ENCODE measurements at places on chromosomes 13 and 19. TPM values are rescaled to one million over a fixed set of nuclear protein-coding genes. Genes with fewer than 3 reads are reported as not detected.
A peak's percentile ranks its signal among the peaks of the same experiment; 100 is the strongest.

C13orf42 gene
- total RNA-seq = not detected

NRTN gene
- 0.14 TPM for total RNA-seq

DNA sequence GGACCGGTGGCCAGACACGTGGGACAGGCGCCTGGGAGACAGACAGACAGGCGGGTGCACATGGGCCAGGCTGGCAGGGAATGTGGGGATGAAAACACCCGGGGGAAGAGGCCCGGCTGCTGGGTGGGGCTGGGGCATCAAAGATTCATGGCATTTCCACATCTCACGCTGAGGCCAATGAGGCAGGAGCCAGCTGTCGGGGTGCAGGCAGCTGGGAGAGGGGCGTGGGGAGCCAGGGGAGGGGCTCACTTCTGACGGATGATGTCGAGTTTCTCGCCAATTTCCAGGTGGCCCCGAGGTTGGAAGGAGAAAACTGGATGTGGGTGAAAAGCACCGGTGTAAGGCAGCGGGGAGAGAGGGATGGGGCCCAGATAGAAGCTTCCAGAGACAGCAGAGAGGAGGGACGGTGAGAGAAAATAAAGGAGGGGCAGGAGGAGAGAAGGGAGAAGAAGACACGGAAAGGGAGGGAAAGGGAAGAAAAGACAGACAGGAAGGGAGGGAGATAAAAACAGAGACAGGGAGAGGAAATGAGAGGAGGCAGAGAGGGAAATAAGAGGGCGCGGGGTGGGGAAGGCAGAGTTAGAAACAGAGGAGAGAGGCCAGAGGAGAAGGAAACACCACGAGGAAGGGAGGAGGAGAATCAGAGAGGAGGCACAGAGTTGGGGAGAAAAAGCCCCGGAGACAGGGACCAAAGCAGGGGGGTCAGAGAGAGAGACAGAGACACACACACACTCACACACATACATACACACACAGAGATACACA, 8.0 kb upstream of the CCER2 start:
- DNase-seq = no peak

DNA sequence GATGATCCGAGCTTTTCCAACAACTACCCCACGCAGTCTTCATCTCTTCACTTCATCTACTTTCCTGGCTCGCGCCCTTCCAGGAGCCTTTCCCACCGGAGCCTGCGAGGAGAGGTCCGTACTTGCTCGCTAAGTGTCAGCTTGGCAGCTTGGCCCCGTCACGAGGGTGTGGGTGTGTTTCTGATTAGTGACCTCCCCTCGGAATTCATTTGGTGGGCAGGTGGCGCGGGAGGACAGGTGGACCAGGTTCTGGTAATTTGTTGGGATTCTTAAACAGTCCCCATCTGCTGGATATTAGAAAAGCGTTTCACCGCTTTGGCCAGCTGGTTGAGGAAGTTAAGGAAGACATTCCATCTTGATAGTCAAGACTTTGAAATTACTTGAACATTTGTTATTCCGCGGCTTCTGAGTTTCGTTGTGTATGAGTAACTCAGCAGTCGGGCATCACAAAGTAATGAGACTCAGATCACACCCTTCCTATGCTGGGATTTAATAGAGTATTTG, 515 bp downstream of the UFM1 start:
- DNase-seq = peak; percentile 19

GRCh38 chr13:31377946-31378345, 178.2 kb downstream of the B3GLCT start:
- no peak for DNase-seq

KLF5 gene
- total RNA-seq = 26.4 TPM

DNA sequence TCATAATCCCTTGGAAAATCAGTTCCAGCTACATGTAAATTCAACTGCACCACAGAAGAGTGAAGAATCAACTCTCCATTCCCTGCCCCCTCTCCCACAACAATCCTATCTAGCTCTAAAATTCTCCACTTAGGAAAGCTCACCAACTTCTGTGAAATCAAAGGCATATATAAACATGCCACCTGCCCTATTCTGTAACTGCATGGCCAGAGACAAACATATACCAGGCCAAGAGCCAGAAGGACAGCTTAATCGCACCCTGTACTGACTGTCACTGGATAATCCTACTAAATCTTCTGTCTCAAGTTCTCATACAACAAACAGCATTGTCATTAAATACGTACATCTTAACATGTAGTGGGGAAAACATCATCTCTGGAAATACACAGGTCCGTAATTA, 58.2 kb upstream of the EEF1AKMT1 start:
- no peak for DNase-seq

NLRP5 gene
- not detected for total RNA-seq

DNA sequence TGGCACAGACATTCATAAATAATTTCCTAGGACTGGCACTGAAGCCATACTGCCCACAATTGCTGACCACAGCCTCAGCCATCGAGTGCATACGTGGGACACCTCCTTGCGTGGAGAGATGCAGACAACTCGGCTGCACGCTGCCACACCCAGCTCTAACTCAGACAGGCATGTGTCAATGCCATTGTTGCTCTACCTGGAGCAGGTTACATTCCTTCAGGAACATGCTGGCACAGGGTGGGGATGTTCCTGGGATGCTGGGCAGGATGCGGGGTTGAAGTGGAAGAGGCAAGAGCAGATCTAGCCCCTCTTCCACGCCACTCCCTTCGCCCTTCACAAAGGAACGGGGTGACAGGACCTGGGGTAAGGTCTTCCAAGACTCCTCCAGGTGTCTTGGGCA, 24.2 kb upstream of the SLC35E1 start:
- no peak for DNase-seq

CEACAM3 gene
- total RNA-seq = not detected

- DNase-seq = no peak
Observed at GRCh38 chr13:108947551-108948030, 318.2 kb downstream of the MYO16 start.

SPACA4 gene
- total RNA-seq = not detected

DNA sequence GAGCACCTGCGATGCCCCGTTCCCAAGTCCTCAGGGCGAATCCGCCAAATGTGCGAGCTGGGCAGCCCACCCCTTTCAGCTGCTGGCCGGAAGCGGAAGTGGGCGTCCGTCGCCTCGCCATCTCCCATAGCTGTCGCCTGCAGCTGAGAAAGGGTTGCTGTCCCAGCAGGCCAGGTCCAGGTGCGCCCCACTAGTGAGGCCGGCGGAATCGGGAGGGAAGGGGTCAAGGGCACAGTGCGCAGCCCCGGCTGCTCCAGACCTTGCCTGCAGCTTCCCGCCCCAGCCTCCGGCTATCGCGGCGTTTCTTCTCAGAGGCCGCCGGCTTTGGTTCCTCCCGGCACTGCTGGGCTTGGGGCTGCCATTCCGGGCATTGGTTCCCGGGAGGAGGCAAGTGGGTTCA, at the start of gene ZNF177:
ZNF177 (plus strand) TSS at position 109 of the 400 bp plus-strand sequence. CDS start 15,299 bp downstream, outside the sequence.
- no peak for DNase-seq

- no peak for DNase-seq
Observed at GRCh38 chr13:44125943-44126469, 246.3 kb downstream of the LACC1 start.

GRCh38 chr13:107329991-107330390, 762.1 kb upstream of the ARGLU1 start:
- no peak for DNase-seq

ATP8B3 gene
- 0.96 TPM for total RNA-seq

- no peak for DNase-seq
Observed at GRCh38 chr13:27374126-27374613, 50.2 kb upstream of the GTF3A start.

GRCh38 chr13:36796052-36796451, 23.0 kb upstream of the RFXAP start:
- no peak for DNase-seq

- DNase-seq = no peak
Observed at GRCh38 chr19:658059-658839, 4.8 kb downstream of the RNF126 start.

DNA sequence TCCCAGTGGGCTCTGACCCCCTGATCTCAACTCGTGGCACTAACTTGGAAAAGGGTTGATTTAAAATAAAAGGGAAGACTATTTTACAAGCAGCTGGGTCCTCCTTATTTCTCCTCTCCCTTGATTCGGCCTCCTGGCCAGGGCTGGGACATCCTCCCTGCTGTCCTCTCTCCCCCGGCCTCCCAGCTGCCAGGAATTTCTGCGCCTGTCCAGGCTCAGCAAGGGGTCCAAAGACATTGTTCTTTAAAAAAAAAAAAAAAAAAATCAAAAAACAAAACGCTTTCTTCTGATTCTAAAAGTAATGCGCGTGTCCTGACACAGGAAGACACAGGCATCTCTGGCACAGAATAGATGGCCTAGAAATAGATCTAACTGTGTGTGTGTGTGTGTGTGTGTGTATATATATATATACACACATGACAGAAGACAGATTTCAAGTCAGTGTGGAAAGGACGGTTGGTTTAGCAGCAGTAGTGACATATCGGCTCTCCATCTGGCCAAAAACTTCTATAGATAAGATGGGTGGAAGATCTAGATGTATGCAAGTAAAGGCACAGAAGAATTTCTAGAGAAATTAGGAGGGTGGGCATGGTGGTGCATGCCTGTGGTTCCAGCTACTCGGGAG, 12.3 kb upstream of the LENG8 start:
- no peak for DNase-seq

MAST1 gene
- 0.88 TPM for total RNA-seq

CACNG7 gene
- total RNA-seq = not detected

VMAC gene
- 5.5 TPM for total RNA-seq

DNA sequence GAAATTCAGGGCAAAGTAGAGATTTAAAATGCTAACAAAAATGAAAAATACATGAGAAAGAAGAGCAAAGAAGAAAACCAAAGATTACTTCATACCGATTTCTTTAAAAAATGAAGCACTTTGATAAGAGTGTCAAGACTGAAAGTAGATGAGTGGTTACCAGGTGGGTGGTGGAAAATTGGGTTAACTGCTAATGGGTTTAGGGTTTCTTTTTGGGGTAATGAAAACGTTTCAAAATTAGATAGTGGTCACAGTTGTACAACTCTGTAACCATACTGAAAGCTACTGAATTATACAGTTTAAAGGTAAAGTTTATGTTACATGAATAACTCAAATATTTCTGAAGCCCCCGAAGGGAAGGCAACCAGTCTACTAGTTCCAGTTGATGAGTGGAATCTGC, 179.4 kb downstream of the NDFIP2 start:
- no peak for DNase-seq

- DNase-seq = no peak
Observed at GRCh38 chr13:39298951-39299350, 260.7 kb downstream of the NHLRC3 start.

DNA sequence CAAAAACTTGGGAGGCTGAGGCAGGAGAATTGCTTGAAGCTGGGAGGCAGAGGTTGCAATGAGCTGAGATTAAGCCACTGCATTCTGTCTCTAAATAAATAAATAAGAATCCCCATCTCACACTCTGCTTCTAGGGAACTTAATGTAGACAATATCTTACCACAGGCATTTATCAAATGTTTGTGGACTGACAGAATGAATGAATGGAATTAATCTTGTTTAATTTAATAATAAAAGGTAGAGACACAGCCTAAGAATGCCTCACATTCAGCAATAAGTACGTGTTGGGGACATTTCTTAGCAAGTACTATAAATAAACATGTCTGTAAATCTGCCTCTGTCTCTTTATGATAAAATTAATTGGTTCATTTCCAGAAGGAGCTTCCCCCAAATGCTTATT, 36.2 kb upstream of the RBM26 start:
- no peak for DNase-seq

GRCh38 chr13:44021422-44021821, 141.7 kb downstream of the LACC1 start:
- no peak for DNase-seq

RASAL3 gene
- total RNA-seq = not detected

DNA sequence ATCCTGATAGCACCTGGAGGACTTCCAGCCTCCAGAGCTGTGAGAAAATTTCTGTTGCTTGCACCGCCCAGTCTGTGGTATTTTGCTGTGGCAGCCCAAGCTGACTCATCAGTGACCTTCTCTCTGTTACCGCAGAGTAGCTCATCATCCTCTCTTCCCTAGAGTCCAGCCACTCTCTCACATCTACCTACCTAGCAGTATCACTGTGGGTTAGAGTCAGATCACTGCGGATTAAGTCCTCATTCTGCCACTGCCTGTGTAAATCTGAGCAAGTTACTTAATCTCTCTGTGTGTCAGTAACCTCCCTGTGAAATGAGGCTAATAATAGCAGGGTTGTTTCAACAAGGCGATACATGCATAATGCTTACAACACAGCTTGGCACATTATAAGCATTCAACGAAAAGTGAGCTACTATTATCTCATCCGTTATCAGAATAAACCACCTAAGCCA, 40.3 kb upstream of the USPL1 start:
- peak; percentile 76 for DNase-seq

DNA sequence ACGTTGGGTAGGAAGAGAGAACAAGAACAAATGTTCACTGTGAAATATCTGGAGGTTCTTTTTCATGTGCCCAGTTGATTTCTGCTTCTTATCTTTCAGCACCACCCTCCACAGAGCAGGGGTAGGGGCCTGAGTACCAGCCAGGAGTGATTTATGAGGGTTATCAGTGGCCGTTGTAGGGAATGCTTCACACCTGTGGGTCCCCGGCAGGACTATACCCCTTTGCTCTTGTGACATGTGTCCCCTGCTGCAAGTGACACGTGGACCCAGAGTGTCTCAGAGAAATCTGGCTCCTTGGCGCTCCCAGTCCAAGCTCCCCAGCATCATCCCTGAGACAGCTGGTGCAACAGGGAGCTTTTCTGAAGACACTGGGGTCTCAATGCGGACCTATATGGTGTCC, 29.7 kb downstream of the SIAH3 start:
- DNase-seq = no peak

DNA sequence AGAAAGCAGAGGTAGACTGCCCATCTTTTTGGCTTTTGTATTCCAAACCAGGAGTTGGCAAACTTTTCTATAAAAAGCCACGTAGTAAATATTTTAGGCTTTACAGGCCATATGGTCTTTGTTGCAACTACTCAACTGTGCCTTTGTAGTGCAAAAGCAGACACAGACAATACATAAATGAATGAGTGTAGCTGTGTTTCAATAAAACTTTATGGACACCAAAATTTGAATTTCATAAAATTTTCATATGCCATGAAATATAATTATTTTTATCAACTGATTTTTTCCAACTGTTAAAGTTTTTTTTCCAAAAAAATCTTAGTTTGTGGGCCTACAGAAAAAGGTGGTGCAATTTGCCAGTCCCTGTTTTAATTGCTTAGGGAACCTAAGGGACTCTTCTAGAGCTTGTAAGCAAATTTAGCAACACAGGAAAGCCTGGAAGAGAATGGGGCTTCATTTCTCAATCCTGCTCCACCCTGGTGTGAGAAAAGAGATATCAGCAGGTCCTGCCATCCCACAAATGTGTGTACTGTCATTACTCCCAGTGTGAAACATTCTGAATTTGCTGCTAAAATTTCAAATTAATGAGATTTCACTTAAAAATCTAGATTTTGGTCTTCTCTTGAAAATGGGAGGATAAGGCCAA, 194.2 kb downstream of the RGCC start:
- DNase-seq = no peak

DNA sequence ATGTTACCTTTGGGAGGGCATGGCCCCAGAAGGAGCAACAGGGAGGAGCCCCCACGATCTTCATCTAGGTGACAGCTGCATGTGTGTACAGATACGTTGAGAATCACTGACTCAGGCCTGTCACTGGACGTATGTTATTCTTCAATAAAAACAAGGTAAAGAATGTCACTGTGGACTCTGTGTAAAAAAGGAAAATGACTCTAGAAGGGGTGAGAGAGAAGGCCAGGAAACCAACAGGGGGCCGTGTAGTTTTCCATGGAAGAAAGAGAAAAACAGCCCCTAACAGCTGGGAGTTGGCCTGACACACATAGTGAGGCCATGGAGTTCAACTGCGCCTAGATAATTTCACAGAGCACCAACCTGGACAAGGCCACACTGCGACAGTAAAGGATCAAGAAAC, 1.9 kb upstream of the LYPD3 start:
- DNase-seq = no peak

CILP2 gene
- total RNA-seq = not detected

GRCh38 chr13:21673539-21673788, 2.6 kb downstream of the FGF9 start:
- DNase-seq = no peak
